ENCODE measurements at places on chromosomes 12 and 14. TPM values are rescaled to one million over a fixed set of nuclear protein-coding genes. Genes with fewer than 3 reads are reported as not detected.

KLHL28 gene
- total RNA-seq, result 9.0 TPM

CISTR gene
- not detected for total RNA-seq

SMARCD1 gene
- total RNA-seq, result 16.8 TPM

KRT6C gene
- total RNA-seq, result not detected

RNASE4 gene
- total RNA-seq, result 29.1 TPM

TESPA1 gene
- total RNA-seq, result not detected

RILPL1 gene
- 5.0 TPM for total RNA-seq

TAS2R13 gene
- 0.85 TPM for total RNA-seq

GPR135 gene
- 2.1 TPM for total RNA-seq

RFX4 gene
- total RNA-seq, result not detected

FAM90A1 gene
- under 0.01 TPM for total RNA-seq

HOXC5 gene
- total RNA-seq, result not detected

NINJ2 gene
- 3.1 TPM for total RNA-seq

PRH2 gene
- total RNA-seq, result 0.18 TPM

DPY19L2 gene
- 1.8 TPM for total RNA-seq

NPC2 gene
- total RNA-seq, result 157 TPM

TBC1D30 gene
- 0.28 TPM for total RNA-seq

COCH gene
- 0.14 TPM for total RNA-seq

All from smooth muscle cell of bladder (primary cell).